ENCODE measurements at places on chromosomes 5 and 9.

DNA sequence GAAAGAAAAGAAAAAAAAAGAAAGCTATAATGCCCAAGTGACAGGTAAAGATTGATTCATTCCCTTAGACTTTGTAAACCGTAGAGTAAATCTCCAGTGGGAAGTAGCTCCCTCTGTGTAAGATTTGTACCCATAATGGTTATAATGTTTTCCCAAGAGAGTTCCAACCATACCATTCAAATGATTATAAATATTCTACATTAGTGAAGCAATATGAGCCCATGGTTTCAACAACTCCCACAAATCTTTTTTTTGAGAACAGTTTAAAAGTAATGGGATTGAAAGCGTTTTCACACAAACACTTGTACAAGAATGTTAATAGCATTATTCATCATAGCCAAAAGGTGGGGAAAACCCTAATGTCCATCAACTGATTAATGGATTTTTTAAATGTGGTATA lies 58.0 kb downstream of the GRAMD2B start:
- DNase-seq = no peak

- no peak for DNase-seq
Measured at GRCh38 chr9:129338724-129339430, 160.8 kb upstream of the IER5L start.

GRCh38 chr5:178216088-178216534 lies 11.8 kb downstream of the HNRNPAB start:
- no peak for DNase-seq

GRCh38 chr9:26800322-26800721 lies 92.3 kb downstream of the CAAP1 start:
- DNase-seq = no peak

- DNase-seq = no peak
Measured at GRCh38 chr5:100595812-100596173, 60.6 kb downstream of the FAM174A start.

DNA sequence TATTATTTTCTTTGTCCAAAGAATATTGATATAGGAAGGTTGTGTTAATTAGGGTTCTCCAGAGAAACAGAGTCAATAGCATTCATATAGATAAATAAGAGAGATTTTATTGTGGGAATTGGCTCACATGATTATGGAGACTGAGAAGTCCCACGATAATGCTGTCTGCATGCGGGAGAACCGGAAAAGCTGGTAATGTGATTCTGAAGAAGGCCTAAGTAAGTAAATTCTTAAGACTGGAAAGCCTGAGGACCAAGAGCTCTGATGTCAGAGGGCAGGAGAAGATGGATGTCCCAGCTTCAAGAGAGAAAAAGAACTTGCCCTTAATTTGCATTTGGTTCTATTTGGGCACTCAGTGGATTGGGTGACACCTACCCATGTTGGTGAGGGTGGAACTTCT lies 307.4 kb upstream of the C9orf72 start:
- DNase-seq = no peak

DNA sequence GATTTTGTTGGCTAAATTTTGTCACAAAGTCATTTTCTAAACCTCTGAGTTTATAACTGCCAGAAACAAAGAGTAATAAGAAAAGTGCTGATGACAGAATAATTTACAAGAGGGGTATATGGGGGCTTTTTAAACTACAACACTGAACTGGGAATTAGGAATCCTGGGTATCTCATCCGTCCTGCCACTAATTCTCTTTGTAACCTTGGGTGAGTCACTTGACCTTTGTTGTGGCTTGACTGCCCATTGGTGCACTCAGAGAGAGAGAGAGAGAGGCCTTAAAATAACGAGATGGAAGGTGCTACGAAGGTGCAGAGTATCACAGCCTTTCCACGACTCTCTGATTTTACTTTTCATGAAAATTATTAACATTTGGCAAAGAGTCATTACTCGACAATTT lies 130.3 kb upstream of the CNTLN start:
- no peak for DNase-seq

GRCh38 chr5:142655339-142656267 lies 30.3 kb downstream of the FGF1 start:
- DNase-seq = no peak

- no peak for DNase-seq
Measured at GRCh38 chr9:9229269-9229668, 1383.5 kb downstream of the PTPRD start.

DNA sequence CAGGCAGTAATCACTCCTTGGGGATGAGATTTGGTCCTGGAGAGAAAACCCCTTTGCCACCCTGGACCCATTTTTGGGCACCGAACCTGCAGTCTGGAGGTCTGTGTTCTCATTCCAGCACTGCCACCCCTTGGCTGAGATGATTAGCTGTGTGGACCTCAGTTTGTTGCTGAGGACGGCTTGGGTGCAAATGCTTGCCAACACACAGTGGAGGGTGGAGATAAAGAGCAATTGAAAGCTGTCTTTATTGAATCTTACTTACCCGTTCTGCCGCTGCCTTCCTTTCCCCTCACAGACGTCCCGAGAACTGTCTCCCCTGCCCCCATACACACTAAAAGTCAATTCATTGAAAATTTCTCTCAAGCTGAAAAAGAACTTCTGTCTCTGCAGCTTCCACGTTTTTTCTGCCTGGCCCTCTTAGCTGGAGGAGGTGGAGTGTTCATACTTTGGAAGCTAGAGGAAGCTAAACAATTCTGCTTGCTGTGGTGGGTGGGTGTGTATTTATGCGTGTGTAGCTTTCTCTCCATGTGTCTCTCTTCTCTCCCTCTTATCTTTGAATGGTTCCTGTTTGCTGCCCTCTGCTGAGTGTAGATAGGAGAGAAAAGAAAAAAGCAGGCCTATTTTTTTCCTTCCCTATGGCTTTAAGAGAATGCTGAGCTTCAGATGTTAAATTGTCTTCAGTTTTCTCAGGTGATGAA lies 6.6 kb downstream of the GALNT10 start:
- DNase-seq = no peak

DNA sequence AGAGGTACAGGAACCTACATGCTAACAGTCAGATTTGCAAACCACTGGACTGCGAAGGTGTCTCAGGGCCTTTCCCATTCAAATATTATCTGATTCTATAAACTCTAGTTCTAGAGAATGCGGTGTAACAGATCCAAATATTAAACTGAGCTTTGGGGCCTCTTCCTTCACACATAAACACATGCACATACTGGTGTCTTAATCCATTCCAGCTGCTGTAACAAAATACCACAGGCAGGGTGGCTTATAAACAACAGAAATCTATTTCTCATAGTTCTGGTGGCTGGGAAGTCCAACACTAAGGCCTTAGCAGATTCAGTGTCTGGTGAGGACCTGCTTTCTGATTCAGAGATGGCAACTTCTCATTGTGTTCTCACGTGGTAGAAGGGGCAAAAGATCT lies 30.2 kb downstream of the RETREG1 start:
- no peak for DNase-seq

DNA sequence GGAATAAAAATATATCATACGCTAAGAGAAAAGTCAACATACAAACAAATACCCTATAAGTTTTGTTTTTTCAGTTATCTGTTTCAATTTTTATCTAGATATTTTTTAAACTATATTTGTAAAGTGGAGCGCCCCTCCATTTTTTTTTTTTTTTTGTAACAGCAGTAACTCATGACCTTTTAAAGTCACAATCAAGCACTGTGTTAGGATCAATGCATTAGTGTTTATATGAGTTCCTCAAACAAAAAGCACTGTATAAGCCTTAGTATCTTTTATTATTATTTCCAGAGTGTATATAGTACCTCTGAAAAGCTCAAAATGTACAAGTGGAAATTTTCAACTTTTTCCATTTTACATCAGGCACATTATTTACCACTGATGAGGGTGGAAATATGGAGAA lies 20.6 kb downstream of the PFDN1 start:
- no peak for DNase-seq

DNA sequence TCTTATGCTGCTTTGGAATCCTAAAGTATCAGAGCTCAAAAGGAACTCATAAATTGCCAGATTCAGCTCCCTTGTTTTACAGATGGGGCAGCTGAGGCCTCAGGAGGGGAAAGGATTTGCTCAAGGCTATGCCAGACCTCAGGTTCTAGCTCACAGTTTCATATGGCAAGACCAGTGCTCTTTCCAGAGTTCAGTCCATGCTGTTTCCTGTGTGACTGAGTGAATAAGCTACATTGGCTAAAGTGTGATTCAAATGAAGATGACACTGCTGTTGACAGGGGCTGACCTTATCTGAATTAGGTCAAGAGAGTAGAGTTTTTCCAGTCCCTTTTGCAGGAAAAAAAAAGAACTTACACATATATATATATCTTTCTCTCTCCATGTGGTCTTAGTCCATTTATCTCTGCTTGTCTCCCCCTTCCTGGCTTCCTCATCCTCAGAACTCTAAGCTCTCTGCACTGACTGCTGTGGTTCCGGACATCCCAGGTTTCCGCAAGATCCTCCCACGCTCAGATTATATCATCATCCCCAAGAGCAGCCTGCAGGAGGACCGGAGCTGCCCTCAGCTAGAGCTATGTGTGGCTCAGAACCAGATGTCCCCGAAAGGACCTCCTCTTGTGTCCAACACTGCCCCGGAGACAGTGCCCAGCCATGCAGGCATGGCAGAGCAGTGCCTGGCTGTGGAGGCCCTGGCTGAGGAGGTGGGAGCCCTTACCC lies 9.3 kb downstream of the HMGXB3 start:
- DNase-seq = no peak

GRCh38 chr5:77560677-77561263 lies 68.7 kb upstream of the WDR41 start:
- peak; percentile 14 for DNase-seq

- no peak for DNase-seq
Measured at GRCh38 chr5:82265047-82265446, 13.1 kb downstream of the RPS23 start.

DNA sequence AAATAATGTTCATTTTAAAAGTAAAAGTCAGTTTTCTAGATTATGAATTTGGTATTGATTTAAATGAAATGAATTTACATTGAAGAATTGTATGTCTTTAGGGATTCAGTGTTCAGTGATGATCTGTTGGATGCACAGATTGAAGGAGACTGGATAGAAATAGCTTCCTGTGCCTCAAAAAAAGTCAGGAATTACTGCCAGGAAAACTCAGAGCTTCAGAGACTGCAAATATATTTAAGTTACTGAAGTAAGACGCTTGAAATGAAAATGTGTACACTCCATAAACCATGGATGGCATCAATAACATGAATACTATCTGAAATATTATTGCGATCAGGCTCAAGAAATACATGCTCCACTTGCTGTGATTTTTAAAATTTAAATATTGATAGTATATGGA lies 60.3 kb downstream of the ADCY2 start:
- no peak for DNase-seq

- DNase-seq = no peak
Measured at GRCh38 chr9:122076117-122076516, 17.0 kb downstream of the TTLL11 start.

DNA sequence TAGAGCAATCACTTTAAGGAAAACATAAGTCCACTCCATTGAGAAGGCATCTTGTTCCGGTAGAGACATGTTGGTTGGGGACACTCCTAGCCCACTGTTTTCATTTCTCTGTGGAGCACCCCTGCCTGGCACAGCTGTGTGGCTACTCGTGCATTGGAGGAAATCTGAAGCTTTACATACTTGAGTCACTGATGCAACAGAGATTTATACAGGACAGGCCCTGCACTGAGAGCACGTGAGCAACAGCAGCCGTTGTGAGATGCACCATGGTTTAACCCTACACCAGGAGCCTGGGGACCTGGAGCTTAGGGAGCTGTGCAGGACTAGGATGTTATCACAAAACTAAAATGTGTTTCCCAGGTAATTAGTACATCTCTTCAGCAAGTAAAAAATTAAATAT lies 230.7 kb upstream of the IRX1 start:
- no peak for DNase-seq

DNA sequence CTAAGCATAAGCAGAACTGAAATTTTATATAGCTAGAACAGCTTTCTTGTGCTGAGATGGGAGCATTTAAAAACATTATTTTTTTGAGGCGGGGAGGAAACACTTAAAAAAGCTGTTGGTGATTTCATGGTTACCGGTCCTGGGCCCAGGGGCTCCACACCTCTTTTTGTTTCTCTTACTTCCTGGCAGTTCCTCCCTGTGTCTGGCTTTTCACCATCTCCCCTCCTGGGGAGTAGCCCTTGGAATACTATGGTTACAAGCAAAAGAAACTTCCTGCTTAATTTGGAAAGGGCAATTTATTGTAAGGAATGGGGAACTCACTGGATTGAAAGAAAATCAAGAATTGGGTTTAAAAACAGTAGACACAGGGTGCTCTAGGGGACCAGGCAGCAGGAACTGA lies 105.1 kb downstream of the SLC24A2 start:
- DNase-seq = no peak

DNA sequence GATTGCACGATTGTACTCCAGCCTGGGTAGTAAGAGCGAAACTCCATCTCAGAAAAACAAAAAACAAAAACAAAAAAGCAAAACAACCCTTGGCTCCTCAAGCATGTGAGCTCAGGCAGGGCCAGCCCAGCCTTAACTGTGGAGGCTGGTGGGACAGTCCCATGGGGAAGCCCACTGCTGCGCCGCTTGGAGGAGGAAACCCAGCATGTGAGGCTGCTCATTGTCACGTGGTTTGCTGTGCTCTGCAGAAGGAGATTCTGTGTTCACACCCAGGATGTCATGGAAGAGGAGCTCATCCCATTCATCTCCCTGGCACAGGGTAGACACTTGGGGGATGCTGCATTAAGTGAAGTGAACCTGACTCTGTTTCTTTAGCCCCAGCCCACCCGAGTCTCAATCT lies 4.0 kb downstream of the ZBED3 start:
- no peak for DNase-seq

- no peak for DNase-seq
Measured at GRCh38 chr5:176185133-176185733, 53.0 kb upstream of the SIMC1 start.

- no peak for DNase-seq
Measured at GRCh38 chr5:74290634-74291241, 349.8 kb downstream of the ENC1 start.

GRCh38 chr5:59744531-59744992 lies 149.0 kb downstream of the PDE4D start:
- no peak for DNase-seq

GRCh38 chr9:5511476-5511875 lies 1.1 kb downstream of the PDCD1LG2 start:
- no peak for DNase-seq

GRCh38 chr9:89467278-89467625 lies 30.7 kb downstream of the SEMA4D start:
- DNase-seq = no peak

- no peak for DNase-seq
Measured at GRCh38 chr9:125650271-125650737, 56.7 kb downstream of the MAPKAP1 start.

GRCh38 chr9:70147196-70147595 lies 103.5 kb downstream of the MAMDC2 start:
- no peak for DNase-seq
